Stimulated activated naive CD4-positive, alpha-beta T cell treated with Interleukin-2 at 50 U/mL for 16 hours (primary cell): ENCODE measurements at places on chromosomes 12 and 14.
A peak's percentile ranks its signal among the peaks of the same experiment; 100 is the strongest.

DNA sequence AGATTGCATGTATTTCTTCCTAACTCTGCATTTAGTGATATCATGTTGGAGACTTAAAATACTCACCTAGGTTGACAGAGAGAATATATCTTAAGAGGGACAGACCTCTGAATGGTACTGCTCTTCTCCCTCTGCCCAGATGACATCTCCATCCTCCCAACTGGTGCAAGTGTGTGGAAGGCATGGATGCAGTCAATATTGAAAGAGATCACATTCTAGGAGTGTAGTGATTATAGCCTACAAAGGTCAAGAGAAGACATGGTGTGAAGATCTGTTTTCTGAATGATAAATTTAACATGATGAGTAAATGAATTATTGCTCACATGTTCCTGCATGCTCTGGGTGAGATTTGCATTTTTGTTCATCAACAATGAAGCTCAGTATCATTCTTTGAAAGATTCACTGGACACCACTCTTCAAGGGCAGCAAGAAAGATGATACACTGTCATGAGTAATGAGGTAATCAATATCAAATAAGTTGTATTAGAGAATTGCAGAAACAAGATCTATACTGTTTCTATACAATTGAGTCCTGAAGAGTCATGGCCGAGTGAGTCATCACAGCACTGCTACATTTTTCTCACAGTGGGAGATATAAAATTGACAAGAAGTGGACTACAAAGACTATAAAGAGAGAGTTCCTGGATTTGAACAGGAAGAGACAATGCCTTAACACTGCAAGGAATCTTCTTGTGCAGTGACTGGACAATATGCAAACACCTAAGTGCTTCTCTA, 183.3 kb upstream of the KRR1 start:
- DNase-seq: no peak

DNA sequence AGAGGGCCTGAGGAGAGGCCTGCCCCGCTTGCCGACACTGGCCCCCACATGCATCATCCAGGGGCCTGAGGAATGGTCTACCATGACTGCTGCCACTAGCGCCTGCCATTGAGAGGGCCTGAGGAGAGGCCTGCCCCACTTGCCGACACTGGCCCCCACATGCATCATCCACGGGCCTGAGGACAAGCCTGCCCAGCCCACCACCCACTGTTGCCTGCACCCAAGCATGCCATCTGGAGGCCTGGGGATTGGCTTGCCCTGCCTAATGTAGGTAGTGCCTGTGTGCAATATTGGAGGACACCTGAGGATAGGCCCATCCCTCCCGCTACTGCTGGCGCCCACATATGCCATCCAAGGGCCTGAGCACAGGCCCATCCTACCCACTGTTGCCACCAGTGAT, 24.4 kb downstream of the CYP46A1 start:
- DNase-seq: no peak

GRCh38 chr14:103879570-103880347, 32.4 kb upstream of the PPP1R13B start:
- no peak for DNase-seq

DNA sequence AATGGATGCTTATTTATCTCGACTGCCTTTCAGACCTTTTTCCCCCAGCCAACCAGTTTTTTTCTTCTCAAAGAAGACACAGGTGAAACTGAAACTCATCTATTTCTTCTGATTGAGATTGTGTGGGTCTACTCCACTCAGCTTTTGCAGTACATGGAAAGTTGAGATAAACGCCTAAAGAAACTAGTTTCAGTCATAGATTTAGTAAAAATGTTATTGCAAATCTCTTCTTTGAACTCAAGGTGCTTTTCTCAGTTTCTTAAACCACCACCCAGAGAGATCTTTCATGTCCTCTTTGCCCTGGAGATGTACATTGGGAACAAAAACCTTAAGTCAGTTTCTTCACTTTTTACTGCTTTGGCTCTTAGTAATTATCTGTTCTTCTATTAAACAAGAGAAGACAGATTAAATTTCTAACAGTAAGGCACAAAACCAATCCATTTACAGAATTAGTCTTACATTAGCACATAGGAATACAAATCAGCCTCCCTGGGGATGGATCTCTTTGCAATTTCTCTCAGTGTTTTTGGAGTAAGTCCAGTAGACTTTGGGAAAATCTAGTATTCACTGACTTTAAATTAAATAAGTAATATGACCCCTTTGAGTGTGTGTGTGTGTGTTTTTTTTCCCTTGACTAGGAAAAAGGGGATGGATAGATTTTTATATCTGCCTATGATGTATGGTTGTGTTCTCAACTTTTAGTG, 11.6 kb downstream of the FBXW8 start:
- no peak for DNase-seq

- peak; percentile 47 for DNase-seq
Observed at GRCh38 chr14:72476657-72477499, 417.0 kb downstream of the DPF3 start.

DNA sequence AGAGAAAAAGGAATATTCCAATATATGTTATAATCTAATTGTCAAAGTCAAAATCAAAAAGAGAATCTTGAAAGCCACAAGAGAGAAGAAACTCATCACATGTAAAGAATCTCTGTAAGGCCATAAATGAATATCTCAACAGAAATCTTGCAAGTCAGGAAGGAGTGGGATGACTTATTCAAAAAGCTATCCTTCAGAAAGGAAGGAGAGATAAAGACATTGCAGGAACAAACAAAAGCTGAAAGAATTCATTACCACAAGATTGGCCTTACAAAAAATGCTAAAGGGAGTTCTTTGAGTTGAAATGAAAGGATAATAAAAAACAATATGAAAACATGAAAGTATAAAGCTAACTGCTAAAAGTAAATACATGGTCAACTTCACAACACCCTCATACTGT, 286.8 kb downstream of the LRIG3 start:
- DNase-seq: no peak

DNA sequence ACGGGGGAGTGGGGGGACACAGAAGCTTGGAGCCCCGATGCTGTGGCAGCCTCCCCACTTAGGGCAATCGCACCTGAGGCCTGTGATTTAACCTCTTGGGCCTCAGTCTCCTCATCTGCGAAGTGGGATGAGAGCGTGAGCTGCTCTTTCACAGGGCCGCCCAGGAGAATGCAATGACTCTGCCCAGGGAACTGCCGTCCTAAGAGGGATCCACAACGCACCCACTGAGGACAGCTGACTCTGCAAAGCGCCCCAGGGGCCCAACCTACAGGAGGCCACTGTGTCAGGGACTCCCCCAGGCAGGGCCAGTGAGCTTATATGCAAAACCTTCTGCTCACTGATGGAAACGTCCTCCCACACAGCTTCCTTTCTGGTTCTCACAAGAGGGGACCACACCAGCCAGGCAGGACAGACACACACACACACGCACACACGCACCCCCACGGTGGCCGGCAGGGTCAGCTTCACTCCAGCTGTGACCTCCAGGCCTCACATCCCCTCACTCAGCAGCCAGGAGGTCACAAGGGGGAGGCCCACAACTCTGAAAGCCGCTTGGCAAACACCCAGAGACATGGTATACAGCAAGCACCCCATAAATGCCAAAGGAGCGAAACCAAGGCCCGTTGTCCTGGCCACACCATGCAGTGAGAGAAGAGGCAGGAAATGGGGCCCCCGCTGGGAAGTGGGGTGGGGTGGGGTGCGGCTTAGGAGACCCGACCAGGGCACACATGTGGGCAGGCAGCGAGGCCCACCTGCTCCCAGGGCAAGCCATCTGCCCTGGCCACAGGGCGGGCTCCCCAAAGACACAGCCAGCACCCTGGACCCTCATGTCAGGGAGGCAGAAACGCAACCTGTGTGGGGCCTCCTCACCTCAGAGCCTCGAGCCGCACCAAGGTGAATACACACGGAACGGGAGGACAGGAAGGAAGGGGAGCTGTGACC, 73.3 kb downstream of the NCOR2 start:
- peak; percentile 55 for DNase-seq

DNA sequence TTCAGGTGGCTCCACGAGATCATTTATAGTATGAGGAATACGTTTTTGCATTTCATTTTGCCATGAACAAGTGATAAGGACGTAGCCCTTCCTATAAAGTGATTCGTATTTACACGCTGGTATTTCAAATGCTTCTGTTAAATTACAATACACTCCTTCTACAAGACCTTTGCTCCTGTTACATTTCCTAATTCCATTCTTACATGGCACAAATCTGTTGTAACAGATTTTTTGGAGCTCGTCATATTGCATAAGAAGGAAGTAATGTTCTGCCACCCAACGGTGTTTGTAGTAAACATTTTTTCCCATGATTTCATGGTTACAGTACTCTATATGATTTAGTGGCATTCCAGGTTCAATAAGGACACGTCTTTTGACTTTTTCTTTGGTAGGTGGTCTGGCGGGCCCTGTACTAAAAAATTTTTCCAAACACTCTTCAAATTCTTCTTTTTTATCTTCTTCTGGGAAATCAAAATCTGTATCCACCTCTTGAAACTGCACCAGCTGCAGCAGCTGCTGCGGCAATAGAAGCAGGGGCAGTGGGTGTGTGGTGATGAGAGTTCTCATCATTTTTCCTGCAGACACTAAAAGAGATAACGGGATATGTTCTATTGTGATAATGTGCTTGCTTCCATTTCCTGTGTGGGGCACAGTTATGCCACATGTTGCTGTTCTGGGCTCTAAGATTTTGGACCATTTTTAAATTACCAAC, 4.2 kb downstream of the RNASE9 start:
- no peak for DNase-seq

GRCh38 chr14:20112321-20112720, 1.8 kb downstream of the OR4K17 start:
- no peak for DNase-seq

- DNase-seq: no peak
Observed at GRCh38 chr14:30681752-30682355, 59.7 kb downstream of the SCFD1 start.

DNA sequence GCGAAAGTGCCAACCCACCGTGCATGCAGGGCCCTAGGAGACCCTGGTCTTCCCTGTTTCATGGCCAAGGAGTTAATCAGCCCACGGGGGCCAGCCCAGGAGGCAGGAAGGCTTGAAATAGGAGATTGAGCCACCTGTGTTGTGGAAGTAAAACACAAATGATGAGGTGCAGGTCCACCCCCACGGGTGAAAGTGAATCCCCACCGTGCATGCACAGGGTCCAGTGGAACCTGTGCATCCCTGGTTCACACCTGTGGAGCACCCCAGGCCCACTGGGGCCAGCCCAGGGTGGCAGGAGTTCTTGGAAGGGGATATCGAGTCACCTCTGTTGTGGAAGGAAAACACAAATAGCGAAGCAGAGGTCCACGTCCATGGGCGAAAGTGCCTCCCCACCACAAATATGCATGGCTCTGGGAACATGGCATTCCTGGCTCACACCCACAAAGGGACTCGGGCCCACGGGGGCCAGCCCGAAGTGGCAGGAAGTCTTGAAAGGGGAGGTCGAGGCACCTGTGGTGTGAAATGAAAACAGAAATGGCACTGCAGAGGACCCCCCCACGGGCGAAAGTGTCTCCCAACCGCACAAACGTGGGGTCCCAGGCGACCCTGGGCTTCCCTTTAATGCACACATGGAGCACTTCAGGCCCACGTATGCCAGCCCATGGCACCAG, 381.5 kb downstream of the ALG10 start:
- DNase-seq: no peak

GRCh38 chr12:130339951-130340350, 2.3 kb downstream of the PIWIL1 start:
- DNase-seq: no peak

DNA sequence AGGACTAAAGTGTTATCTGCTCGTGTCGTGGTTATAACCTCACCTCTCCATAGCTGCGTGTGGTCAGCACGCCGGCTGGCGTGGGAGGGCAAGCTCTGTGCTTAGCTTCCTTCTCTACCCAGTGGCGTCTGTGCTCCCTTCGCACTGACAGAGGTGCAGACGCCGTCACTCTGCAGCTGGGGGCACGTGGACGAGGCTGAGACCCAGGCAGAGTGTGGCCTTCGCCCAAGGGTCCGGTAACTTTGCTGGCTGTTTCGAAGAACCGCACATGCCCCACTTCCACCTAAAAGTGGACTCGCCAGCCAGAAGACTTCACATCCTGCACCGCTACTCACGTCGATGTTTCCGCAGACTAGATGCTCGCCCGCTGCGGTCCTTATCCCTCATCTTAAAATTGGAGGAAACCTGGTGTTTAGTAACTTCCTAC, 35.9 kb upstream of the DYNC1H1 start:
- DNase-seq: no peak

- DNase-seq: peak; percentile 86
Observed at GRCh38 chr12:56338308-56339157, at the start of gene IL23A. Gene IL23A, plus strand, starts transcription at chr12:56338884. Its CDS starts 161 bp downstream, at chr12:56339045.

DNA sequence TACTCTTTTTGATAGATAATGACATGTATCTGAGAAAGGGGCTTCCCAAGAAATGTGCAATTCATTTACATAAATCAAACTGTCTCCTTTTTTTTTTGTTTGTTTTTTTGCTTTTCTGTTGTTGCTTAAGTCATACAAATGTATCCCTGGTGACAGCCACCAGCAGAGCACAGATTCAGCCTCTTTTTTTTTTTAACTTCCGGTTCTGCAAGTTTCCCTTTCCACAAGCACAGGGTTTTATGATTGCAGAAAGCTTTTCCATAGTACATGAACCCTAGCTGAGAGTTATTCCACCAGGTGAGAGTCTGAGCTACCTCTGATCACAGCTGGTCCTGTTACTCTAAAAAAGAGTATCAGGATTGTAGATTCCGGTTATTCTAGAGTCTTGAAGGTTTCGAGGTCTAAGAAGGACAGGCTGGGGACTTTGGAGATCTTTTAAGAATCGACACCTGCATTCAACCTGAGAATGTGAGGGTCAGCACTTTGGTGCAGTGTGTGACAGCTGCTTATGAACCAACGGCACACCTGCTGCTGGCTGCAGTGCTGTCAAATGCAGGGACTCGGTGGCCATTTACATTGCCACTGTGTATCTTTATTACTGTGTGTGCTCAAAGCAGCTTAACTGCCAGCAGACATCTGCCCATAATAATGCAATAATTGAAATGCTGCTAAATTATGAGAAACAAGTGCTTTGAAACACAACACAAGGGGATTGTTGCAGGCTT, 551.7 kb downstream of the NRXN3 start:
- DNase-seq: no peak

GRCh38 chr14:53144244-53144643, 8.9 kb downstream of the DDHD1 start:
- DNase-seq: no peak

GRCh38 chr12:32876004-32876403, 20.6 kb downstream of the PKP2 start:
- no peak for DNase-seq

GRCh38 chr12:124599074-124599999, 31.9 kb upstream of the NCOR2 start:
- peak; percentile 6 for DNase-seq

- no peak for DNase-seq
Observed at GRCh38 chr12:132064631-132065030, 79.5 kb downstream of the DDX51 start.

GRCh38 chr12:132560614-132561426, 49.6 kb downstream of the LRCOL1 start:
- DNase-seq: peak; percentile 70
